ENCODE measurements at places on chromosomes 1 and 21. TPM values are rescaled to one million over a fixed set of nuclear protein-coding genes. Genes with fewer than 3 reads are reported as not detected.

- H3K4me3 ChIP-seq, result peak overlapping the region; percentile 64
- peaks cover 67% of the 10 kb centered on the region for H3K4me1 ChIP-seq
- no peak for DNase-seq
- peaks cover 15% of the 10 kb centered on the region for H3K36me3 ChIP-seq
- peak overlapping the region; percentile 92 for H3K27ac ChIP-seq
- H3K27me3 ChIP-seq, result no peaks in the 10 kb centered on the region
Measured at GRCh38 chr21:14547834-14548513, 1.9 kb upstream of the SAMSN1 start.

- H3K36me3 ChIP-seq, result peaks cover 68% of the 10 kb centered on the region
- DNase-seq, result no peak
- peak overlapping the region; percentile 65 for H3K27ac ChIP-seq
- H3K4me1 ChIP-seq, result peaks cover 85% of the 10 kb centered on the region
Measured at GRCh38 chr1:23963617-23964234, 4.1 kb downstream of the PNRC2 start.

DNA sequence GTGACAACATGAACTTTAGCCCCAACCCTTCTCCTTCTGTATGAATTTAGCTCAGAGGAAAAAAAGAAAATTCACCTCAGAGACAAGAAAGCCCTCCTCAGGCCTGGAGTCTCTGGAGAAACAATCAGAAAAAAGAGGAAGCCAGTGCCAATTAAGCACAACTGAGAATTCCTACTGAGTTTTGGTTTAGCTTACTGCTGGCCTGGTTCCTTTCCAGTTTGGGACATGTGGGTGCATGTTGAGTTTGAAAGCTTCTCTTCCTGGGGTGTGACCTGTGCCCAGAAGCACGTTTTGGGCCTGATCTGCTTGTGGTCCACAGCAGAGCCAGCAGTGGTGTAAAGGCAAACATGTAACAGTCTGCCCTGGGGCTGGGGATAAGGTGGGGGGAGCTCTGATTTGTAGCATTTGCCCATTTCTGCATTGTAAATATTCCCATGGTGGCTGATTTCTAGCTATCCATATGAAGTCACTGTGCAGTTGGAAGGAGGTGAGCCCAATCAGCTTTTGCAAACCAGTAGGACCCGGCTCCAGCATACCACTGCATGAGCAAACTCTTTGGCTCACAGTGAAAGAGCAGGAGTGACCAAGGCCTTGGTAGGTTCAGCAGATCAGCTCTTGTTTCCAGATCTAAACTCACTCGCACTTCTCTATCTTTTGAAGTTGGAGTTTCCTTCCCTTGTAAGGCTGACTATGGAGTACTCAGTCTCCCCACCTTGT lies 4.7 kb upstream of the THEM5 start:
- no peaks in the 10 kb centered on the region for H3K4me1 ChIP-seq
- DNase-seq, result no peak
- H3K36me3 ChIP-seq, result no peaks in the 10 kb centered on the region

DNA sequence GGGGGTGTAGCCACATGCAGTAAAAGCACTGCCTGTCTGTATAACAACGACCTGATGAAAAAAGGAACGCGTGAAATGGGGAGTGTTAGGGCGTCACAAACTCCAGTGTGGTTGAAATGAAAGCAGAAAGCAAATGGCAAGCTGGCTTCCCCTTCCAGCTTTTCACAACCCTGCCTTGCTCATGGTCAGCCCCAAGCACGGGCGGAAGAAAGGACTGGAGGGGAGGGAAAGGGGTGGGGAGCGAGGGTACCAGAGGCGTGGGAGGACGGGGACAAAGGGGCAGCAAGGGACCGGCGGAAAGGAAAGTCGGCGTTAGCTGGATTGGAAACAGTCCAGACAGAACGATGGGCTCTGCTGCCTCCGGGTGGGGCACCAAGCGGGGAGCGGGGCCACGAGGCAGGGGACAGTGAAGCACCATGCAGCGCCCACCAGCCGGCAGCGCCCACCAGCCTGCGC lies 9.6 kb downstream of the VPS26C start:
- peaks cover 58% of the 10 kb centered on the region for H3K4me1 ChIP-seq
- H3K27ac ChIP-seq, result peak overlapping the region; percentile 100

DNA sequence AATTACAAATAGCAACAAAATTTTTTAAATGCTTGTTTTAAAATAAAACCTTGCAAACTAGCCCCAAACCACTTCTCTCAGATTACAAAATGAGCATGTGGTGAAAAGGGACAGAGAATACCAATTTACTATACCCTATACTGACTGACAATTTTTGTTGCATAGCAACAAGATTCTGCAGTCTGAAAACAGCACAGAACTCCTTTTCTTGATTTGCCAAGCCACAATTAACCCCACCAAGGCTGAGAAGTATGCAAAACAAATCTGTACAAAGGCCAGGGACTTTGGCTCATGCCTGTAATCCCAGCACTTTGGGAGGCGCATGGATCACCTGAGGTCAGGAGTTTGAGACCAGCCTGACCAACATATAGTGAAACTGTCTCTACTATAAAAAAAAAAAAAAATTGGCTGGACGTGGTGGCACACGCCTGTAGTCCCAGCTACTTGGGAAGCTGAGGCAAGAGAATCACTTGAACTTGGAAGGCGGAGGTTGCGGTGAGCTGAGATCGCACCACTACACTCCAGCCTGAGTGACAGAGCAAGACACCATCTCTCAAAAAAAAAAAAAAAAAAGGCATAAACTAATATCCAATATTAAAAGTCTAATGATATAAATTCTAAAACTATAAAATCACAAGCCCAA lies 21.8 kb downstream of the ENAH start:
- no peak overlapping the region for H3K27ac ChIP-seq
- no peak overlapping the region for H3K4me3 ChIP-seq
- H3K4me1 ChIP-seq, result no peaks in the 10 kb centered on the region
- H3K27me3 ChIP-seq, result peaks cover 15% of the 10 kb centered on the region
- DNase-seq, result no peak

DNA sequence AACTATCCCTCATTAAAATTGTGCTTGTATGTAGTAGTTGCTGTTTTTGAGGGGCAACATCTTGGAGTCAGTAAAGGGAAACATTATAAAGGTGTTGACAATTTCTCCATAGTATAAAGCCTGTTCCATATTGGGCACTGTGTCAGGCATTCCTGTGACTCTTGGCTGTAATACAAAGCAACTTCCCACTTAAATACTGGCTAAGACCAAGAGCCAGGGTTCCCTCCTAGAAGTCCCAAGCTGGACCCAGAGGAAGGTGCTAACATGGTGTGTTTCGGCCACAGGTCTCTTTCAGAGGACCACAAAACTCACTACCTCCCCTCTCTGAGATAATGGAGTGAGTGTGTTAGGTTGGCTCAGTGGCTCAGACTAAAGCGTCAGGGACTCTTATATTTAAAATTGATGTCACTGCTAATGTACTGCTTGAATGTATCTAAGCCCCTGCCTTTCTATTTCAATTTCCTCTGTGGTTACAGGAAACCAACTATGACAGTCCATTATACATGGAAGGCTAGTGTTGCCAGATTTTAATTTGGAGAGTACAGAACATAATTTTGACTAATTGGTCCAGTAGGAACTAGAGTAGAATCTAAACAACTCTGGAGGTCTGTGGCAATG lies 74.7 kb upstream of the RGL1 start:
- no peaks in the 10 kb centered on the region for H3K36me3 ChIP-seq
- H3K27ac ChIP-seq, result no peak overlapping the region
- H3K27me3 ChIP-seq, result no peaks in the 10 kb centered on the region
- H3K4me3 ChIP-seq, result no peak overlapping the region

- H3K36me3 ChIP-seq, result no peaks in the 10 kb centered on the region
- no peak overlapping the region for H3K27ac ChIP-seq
- H3K4me3 ChIP-seq, result no peak overlapping the region
- no peak for DNase-seq
- peaks cover 12% of the 10 kb centered on the region for H3K27me3 ChIP-seq
- peaks cover 8% of the 10 kb centered on the region for H3K4me1 ChIP-seq
Measured at GRCh38 chr1:231058416-231059109, 18.5 kb upstream of the FAM89A start.

GRCh38 chr1:179094818-179095217 lies 12.9 kb downstream of the TOR3A start:
- DNase-seq, result no peak
- no peak overlapping the region for H3K27ac ChIP-seq
- no peak overlapping the region for H3K4me3 ChIP-seq
- H3K4me1 ChIP-seq, result no peaks in the 10 kb centered on the region

DNA sequence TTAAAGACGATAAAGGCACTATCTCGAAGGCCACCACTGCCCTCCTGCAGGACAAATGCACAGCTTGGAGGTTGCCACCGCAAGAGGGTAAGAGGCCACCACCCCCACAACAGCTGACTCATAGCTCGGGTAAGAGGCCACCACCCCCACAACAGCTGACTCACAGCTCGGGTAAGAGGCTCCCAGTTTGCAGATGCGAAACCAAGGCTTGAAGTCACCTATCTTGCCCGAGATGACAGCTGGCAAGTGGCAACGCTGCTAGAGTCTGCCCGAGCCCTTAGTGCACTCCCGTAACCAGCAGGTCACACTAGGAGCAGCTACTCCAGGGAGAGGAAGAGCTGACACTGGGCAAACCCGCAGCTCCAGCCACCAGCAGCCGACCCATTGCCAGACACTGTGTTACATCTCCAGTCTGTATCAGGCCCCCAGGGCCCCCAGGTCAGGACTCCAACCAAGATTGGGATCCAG lies 17.1 kb upstream of the SPSB1 start:
- H3K36me3 ChIP-seq, result peaks cover 4% of the 10 kb centered on the region
- peak overlapping the region; percentile 45 for H3K4me3 ChIP-seq

DNA sequence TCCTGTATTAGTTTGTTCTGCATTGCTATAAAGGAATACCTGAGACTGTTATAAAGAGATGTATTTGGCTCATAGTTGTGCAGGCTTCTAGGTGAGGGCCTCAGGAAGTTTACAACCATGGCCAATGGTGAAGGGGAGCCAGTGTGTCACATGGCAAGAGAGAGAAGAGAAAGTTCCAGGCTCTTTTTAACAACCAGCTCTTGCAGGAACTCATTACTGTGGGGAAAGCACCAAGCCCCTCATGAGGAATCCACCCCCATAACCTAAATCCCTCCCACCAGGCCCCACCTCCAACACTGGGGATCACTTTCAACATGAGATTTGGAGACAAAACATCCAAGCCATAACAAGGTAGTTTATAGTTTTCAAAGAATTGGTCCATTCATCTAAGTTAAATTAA lies 5.0 kb upstream of the MEAF6 start:
- H3K4me3 ChIP-seq, result peak overlapping the region; percentile 81
- H3K27me3 ChIP-seq, result no peaks in the 10 kb centered on the region
- peaks cover 2% of the 10 kb centered on the region for H3K36me3 ChIP-seq
- H3K27ac ChIP-seq, result peak overlapping the region; percentile 47
- DNase-seq, result no peak

- no peaks in the 10 kb centered on the region for H3K27me3 ChIP-seq
- DNase-seq, result no peak
- no peak overlapping the region for H3K4me3 ChIP-seq
- H3K27ac ChIP-seq, result no peak overlapping the region
- H3K4me1 ChIP-seq, result no peaks in the 10 kb centered on the region
Measured at GRCh38 chr1:55560266-55560665, 345.1 kb upstream of the USP24 start.

GRCh38 chr1:93304716-93305138 lies 41.0 kb upstream of the DR1 start:
- no peak overlapping the region for H3K4me3 ChIP-seq
- no peak overlapping the region for H3K27ac ChIP-seq
- no peaks in the 10 kb centered on the region for H3K27me3 ChIP-seq
- peaks cover 1% of the 10 kb centered on the region for H3K36me3 ChIP-seq
- H3K4me1 ChIP-seq, result peaks cover 5% of the 10 kb centered on the region

DNA sequence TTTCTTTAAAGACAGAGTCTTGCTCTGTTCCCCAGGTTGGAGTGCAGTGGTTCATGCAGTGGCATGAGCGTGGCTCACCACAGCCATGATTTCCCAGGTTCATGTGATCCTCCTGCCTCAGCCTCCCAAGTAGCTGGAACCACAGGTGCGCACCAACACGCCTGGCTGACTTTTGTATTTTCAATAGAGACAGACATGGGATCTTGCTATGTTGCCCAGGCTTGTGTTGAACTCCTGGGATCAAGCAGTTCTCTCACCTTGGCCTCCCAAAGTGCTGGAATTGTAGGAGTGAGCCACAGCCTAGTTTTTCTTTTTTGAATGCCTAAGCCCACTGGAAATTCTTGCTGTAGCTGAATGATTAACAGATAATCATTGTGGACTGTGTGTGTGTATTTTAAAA lies 113.5 kb downstream of the RPS6KC1 start:
- H3K27ac ChIP-seq, result no peak overlapping the region
- DNase-seq, result no peak
- no peak overlapping the region for H3K4me3 ChIP-seq
- no peaks in the 10 kb centered on the region for H3K4me1 ChIP-seq
- H3K36me3 ChIP-seq, result no peaks in the 10 kb centered on the region

GRCh38 chr1:18241891-18242290 lies 134.3 kb downstream of the IGSF21 start:
- DNase-seq, result no peak
- H3K4me1 ChIP-seq, result no peaks in the 10 kb centered on the region
- H3K27me3 ChIP-seq, result peaks cover 2% of the 10 kb centered on the region
- no peak overlapping the region for H3K27ac ChIP-seq
- H3K4me3 ChIP-seq, result no peak overlapping the region
- H3K36me3 ChIP-seq, result no peaks in the 10 kb centered on the region

- H3K4me1 ChIP-seq, result peaks cover 5% of the 10 kb centered on the region
- no peak overlapping the region for H3K27ac ChIP-seq
- H3K27me3 ChIP-seq, result no peaks in the 10 kb centered on the region
- no peak overlapping the region for H3K4me3 ChIP-seq
- H3K36me3 ChIP-seq, result peaks cover 6% of the 10 kb centered on the region
Measured at GRCh38 chr1:58529284-58529683, 17.2 kb downstream of the OMA1 start.

DNA sequence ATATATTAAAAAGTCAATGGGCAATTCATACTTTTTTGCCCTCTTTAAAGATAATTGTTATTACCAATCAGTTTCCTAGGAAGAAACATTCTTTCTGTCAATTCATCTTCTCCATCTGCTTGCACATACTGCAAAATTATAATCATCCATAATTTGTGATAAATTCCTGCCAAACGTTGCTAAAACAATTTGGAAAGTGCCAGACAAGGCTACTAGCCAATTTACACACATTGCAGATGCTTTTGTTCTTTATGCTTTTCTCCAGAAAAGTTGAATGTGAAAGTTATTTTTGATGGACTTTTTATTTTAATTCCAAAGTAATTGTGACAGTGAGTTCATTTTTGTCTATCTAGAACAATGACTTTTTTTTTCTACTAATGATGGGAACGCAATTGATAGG lies 992.8 kb upstream of the ADGRL2 start:
- no peaks in the 10 kb centered on the region for H3K27me3 ChIP-seq
- H3K4me1 ChIP-seq, result no peaks in the 10 kb centered on the region
- DNase-seq, result no peak
- H3K4me3 ChIP-seq, result no peak overlapping the region

DNA sequence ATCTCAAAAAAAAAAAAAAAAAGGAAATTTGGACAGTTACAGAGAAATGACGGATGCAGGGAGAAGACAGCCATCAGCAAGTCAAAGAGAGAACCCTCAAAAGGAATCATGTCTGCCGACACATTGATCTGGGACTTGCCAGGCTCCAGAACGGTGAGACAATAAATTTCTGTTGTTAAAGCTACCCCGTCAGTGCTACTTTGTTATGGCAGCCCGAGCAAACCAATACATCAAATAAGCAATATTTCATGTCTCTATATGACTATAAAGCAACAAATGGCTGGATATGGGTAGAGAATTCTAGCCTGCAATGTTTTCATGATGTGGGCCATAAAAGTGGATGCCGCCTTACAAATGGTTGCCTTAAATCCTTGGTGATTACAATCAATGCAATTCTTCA lies 23.3 kb upstream of the FAM89A start:
- no peaks in the 10 kb centered on the region for H3K36me3 ChIP-seq
- H3K27me3 ChIP-seq, result peaks cover 21% of the 10 kb centered on the region
- no peak overlapping the region for H3K27ac ChIP-seq
- no peaks in the 10 kb centered on the region for H3K4me1 ChIP-seq

SMIM1 gene
- total RNA-seq, result 1.0 TPM

ASPM gene
- 27.5 TPM for total RNA-seq

MSH4 gene
- total RNA-seq, result 0.54 TPM

AMY2A gene
- not detected for total RNA-seq

SPRR5 gene
- total RNA-seq, result not detected

SLC27A3 gene
- 11.1 TPM for total RNA-seq

ALDH4A1 gene
- 4.4 TPM for total RNA-seq

C4BPA gene
- not detected for total RNA-seq

All from activated T-helper 1 cell treated with anti-CD3 and anti-CD28 coated beads, Interleukin-12 subunit alpha, Interleukin-12 subunit beta, Interleukin-2, Interleukin-4 antibody, amounts not matched to agents 30 ng/mL and 10 ng/mL and 1 ng/mL, durations not matched to agents 14 hours and 24 hours and 36 hours (primary cell).